ENCODE measurements at places on chromosomes 7 and 10.

GRCh38 chr7:98174334-98175259, 36.6 kb upstream of the BHLHA15 start:
- no peak for DNase-seq

- no peak for DNase-seq
Observed at GRCh38 chr7:2635810-2636701, 4.3 kb downstream of the TTYH3 start.

- no peak for DNase-seq
Observed at GRCh38 chr10:71127773-71128172, 84.6 kb upstream of the UNC5B start.

- DNase-seq = no peak
Observed at GRCh38 chr10:92695679-92696605, 6.2 kb downstream of the HHEX start.

GRCh38 chr10:110512461-110513187, 14.9 kb downstream of the DUSP5 start:
- no peak for DNase-seq

DNA sequence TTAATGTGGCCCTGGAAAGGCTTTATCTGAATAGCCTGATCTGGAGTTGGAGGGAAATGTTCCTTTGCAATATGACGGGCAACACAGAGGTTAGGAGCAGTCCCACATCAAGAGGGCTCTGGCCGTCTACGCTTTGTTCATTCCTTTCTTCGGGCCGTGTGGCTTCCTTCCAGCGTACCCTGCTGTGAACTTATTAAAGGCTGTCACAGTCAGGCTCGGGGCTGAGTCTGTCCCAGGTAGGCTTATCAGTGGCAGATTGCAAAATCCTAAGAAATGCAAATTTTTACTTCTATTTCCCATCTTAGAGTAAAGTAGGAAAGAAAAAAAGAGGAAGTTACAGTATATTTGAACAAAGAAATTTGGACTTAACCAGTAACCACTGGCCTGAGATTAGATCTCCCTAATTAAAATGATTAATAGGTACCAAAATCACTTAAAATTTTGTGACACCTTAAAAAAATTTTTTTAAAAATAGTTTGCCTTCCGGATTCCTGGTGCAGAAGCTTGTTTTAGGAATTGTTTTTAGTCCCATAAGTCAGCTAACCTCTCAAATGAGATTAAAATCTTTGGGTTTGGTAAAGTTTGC, 453.1 kb upstream of the MKI67 start:
- DNase-seq = no peak

DNA sequence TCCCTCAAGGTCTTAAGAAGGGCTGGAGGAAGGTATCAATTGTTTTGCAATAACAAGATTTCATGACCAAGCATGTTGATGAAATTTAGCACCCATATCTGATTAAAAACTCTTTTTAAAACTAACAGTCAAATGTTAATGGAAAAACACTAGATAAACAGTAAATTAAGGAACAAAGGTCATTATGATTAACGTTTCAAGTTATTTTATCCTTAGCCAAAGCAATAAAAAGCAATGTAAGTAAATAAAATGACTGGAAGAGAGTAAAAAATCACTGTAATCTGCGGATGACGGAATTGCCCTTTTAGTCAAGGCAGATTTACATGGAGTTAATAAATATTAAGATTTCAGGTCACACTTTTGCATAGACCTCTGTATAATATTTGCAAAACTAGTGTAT, 179.5 kb upstream of the KLF6 start:
- no peak for DNase-seq

GRCh38 chr10:121772406-121772805, 155.4 kb downstream of the ATE1 start:
- no peak for DNase-seq

- DNase-seq = no peak
Observed at GRCh38 chr7:120725376-120726039, 132.4 kb downstream of the TSPAN12 start.

DNA sequence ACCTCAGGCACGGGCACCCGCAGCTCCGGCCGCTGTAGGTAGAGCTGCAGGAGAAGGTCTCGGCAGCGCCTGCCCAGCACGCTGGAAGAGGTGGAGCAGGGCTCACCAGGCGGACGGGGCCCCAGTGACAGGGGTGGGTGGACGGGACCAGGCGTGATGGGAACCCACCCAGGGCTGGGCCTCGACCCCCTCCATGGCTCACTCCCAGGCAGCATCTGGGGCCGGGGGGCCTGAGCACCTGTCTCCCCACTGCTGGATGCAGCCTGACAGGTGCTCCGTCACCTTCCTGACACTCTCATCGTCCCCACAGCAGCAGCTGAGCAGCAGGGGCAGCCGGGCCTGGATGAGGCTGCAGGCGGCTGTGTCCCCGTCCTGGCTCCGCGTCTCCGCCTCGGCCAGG, 16.7 kb upstream of the MICALL2 start:
- DNase-seq = no peak

GRCh38 chr7:67856046-67856445, 859.4 kb downstream of the TYW1 start:
- DNase-seq = no peak

DNA sequence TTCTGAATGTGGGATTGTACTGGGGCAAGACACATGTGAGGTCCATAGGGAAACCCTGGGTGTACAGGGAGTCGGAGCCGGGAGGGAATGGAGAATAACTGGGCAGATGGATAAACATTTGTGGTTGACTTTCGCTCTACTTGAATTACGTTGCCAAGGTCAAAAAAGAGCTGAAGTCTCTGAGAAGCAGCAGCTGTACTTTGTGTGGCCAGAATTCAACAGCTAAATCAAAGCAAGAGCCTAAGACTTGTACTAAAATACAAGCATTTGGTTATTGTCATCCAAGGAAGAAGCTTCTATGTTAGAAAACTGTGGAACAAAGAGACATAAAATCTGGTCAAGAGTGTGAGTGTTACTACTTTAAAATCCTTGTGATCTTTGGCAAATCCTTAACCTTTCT, 457.2 kb downstream of the ARL4A start:
- DNase-seq = no peak

DNA sequence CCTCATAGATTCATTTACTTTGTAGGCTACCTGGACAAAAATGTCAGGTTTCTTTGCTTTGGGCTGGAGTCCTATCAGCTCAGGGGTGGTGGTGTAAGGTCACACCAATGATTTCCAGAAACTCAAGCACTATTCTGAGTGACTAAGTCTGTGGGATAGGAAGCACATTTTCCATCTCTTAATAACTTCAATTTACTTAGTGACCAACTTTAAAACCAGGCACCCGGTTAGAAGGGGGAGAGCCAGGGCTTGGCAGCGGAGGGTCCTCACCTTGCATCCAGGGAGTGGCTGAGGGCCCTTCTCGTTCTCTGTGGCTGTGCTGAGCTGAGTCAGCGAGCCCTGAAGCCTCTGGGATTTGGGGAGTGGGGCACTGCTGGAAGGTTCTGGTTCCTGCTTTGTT, 6.7 kb downstream of the CHST3 start:
- no peak for DNase-seq

- DNase-seq = no peak
Observed at GRCh38 chr10:7243873-7244272, 167.0 kb downstream of the SFMBT2 start.

DNA sequence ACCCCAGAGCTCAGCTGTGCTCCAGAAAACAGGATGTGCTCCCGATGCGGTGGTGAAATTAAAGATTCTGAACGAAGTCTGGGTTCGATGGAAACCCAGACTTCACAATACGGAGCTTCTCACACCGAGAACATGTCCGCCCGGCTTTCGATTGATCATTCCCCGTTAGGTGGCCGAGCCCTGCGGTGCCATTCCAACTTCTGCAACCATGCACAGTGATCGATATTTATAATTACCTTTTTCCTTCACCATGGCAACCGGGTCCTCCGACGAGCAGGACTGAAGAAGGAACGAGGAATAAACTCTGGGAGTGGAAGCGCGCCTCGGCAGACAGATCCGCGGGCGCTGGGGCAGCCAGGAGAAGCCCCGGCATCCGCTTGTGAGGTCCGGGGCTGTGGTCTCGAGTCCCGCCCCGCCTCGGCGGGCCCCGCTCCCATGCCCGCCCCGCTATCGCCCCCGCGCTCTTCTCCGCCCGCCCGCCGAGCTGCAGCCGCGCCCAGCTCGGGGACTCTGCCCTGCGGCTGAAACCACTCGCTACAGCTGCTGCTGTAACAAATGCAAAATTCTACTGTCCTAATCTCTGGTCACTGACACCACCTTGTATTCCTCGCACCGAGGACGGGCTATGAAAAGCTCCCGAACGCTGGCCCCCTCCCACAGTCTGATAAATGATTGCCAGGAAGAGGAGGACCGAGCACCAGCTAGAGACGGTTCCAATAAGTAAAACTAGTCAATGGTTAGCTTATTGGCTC, 26.2 kb downstream of the ABLIM1 start:
- no peak for DNase-seq

- DNase-seq = no peak
Observed at GRCh38 chr10:59362959-59363381, 621 bp upstream of the FAM13C start.

- no peak for DNase-seq
Observed at GRCh38 chr10:128884033-128884425, 583.0 kb upstream of the MGMT start.

DNA sequence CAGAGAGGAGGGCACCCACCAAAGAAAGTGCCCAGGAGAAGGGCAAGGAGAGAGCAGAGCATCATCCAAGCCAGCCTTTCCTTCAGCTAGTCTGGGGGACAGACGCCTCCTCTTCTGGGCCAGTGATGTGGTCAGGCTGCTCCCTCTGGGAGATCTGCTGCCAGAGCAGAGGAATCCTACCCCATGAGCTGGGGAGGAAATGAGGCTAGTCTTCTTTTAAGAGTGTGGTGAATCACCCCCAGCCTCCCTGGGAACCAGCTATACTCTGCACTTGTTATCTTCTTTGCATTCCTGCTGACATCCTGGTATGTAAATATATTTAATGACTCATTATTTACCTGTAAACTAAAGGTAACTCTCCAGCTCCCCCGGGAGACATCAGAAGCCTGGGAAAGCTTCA, 41.6 kb upstream of the EPHB6 start:
- DNase-seq = no peak

DNA sequence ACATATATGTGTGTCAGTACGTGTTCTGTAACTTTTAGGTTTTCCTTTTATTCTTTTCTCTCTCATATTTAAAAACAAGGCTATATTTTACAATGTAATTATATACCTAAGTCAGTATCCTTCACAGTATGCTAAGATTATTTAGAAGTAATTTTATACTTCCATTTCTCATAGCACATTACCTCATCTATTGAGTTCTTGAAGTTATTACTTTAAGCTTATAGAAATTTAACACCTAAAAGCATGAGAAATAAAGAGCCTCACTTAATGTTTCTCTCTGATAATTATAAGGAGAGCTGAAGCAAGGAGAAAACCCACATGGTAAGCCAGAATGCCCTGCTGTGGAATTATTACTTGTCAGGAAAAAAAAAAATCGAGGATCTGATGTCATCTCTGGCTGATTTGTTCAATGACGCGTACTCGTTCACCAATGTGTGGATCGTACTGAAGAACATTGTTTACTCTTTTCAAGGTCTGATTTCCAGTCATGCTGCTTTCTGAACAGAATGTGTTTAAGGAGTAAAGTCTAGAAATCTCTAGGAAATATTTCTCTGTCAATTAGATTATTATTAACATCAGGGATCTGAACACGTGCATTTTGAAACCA, 21.9 kb downstream of the CACNB2 start:
- no peak for DNase-seq

DNA sequence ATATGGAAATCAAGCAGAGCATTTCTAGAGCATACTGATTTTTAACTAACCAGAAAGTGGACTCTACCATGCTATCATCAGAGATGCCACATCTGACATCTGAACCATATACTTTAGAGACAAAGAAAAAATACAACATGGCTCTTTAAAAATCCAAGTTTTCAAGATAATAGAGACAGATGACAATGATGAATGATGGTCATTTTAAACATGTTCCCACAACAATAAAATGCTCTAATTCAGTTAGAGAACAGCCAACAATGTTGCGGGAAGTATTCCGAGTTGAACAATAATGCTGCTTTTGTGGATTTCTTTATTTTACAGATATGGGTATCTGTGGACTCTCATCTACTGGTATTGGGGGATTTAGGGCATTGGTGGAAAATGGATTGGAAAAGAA, 52.8 kb downstream of the PRTFDC1 start:
- no peak for DNase-seq

- DNase-seq = no peak
Observed at GRCh38 chr7:129366-130221, 62.8 kb upstream of the FAM20C start.

GRCh38 chr7:51307651-51308210, 8.9 kb downstream of the COBL start:
- DNase-seq = no peak

DNA sequence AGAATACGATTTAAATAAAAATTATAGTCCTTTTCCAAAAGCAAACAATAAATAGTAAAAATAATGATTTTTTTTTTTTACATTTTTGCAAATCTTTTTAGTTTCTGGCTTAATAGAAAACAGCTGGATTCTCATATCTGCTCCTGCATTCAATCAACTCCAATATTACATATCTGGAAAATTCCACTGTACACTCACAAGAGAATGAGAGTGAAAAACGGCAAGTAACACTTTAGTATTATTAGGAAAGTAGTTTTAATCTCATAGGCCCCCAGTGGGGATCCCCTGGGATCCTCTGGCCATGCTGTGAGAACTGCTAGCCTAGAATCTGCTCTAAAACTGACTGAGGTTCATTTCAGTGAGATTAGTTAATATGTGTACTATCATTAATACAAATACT, 128.6 kb upstream of the LRRN3 start:
- no peak for DNase-seq

- DNase-seq = no peak
Observed at GRCh38 chr7:73920406-73921134, 59.6 kb downstream of the TMEM270 start.

DNA sequence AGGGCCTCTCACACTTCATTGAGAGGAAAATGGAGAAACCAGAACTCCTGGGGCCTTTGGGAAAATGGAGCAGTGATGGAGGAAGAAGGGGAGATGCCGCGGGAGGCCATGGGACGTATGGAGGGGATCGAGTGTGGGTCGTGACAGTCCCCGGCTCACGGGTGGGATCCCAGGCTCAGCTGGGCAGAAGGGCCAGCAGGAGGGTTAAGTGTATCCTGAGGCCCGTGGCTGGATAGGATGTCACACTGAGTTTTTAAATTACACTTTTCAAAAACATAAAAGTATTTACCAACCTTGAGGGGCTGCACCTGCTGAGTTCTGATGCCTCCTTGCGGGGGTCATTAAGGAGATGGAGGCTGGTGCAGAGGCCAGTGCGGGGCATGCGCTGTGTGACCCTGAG, 28.0 kb upstream of the PSMG3 start:
- no peak for DNase-seq

- DNase-seq = no peak
Observed at GRCh38 chr10:16907687-16908086, 90.5 kb upstream of the RSU1 start.

- no peak for DNase-seq
Observed at GRCh38 chr7:105130048-105130447, 116.0 kb downstream of the KMT2E start.

GRCh38 chr7:36970551-36971514, 246.5 kb upstream of the AOAH start:
- DNase-seq = no peak

GRCh38 chr10:43199684-43200537, 61.7 kb downstream of the CSGALNACT2 start:
- no peak for DNase-seq

- DNase-seq = no peak
Observed at GRCh38 chr10:70775679-70776454, 9.3 kb downstream of the TBATA start.

Measured in stimulated activated CD8-positive, alpha-beta memory T cell treated with anti-CD3 and anti-CD28 coated beads, Interleukin-2, amount 100 ng/mL, for 1 hour (primary cell).